ENCODE measurements at places on chromosomes 3 and 15. TPM values are rescaled to one million over a fixed set of nuclear protein-coding genes. Genes with fewer than 3 reads are reported as not detected.

The QTRT2 gene
- total RNA-seq: 12.3 TPM

The DNAJB11 gene
- total RNA-seq: 21.9 TPM

The CDHR4 gene
- total RNA-seq: not detected

The ST8SIA2 gene
- not detected for total RNA-seq

The ANKDD1A gene
- total RNA-seq: 3.2 TPM

The AMT gene
- 11.8 TPM for total RNA-seq

The PLCH1 gene
- 2.4 TPM for total RNA-seq

The OR5K2 gene
- not detected for total RNA-seq

The COPS2 gene
- 48.1 TPM for total RNA-seq

The LRRK1 gene
- 8.3 TPM for total RNA-seq

The GBE1 gene
- 12.4 TPM for total RNA-seq

The XCR1 gene
- total RNA-seq: 0.31 TPM

The POPDC2 gene
- total RNA-seq: 0.87 TPM

The SRGAP3 gene
- 3.1 TPM for total RNA-seq

The CNTN4 gene
- 5.9 TPM for total RNA-seq

The TRIM42 gene
- not detected for total RNA-seq

The TBL1XR1 gene
- 93.0 TPM for total RNA-seq

The AGBL1 gene
- total RNA-seq: not detected

The MUC20 gene
- total RNA-seq: 5.2 TPM

The SQOR gene
- total RNA-seq: 25.7 TPM

The PLA2G4D gene
- total RNA-seq: not detected

The RBM6 gene
- total RNA-seq: 33.6 TPM

The CAPN3 gene
- 6.7 TPM for total RNA-seq

Data from pancreas (tissue), 10 donors.